GF-D8 (cell line): ENCODE measurements at places on chromosomes 1 and 21.

DNA sequence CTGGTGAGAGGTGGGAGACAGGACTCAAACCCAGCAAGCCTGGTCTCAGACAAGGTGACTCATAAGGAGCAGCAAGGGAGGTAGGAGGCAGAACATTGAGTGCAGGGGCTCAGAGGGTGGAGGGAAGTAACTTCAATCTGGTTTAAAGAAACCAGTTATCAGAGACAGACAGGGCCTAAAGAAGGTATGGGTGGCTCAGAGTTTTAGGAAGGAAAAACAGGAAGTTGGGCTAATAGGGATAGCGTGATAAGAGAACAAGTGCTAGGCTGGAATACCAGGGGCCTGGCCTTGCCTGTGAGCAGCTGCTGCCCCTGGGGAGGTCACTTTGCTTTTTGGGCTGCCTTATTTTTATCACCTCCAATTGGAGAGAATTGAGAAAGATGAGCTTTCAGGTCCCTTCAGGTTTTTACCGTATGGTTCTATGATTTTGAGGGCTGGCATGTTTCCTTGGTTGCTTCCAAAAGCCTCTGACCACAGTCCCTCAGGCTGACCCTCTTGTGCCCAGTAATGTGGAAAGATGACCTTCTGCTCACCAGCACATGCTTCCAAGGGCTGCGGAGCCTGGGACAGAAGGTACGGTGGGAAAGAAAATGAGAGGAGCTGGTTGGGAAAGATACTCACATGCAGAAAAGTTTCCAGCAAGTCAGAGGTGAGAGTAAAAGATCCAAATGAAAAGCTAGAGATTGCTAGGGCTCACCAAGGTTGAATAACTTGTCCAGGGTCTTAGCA, 77.0 kb downstream of the DDR2 start:
- no peak for DNase-seq

- peak; percentile 29 for DNase-seq
Observed at GRCh38 chr1:154327466-154328317, 2.4 kb downstream of the ATP8B2 start.

DNA sequence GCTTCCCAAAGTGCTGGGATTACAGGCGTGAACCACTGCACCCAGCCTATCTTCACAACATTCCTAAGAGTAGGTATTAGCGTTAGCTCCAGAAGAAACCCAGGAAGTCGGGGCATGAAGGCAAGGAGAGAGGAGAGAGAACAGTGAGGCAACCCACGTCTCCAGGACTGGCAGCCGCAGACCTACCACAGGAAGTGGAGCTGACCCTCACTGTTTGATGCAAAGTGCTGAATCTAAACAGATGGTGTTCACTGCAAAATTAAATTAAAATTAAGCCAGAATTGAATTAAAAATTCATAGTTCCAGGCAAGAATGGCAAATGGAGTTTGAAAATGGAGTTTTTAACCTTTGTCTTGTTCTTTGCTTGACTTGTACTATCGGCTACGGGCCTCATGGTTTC, 6.7 kb downstream of the ECE1 start:
- no peak for DNase-seq

DNA sequence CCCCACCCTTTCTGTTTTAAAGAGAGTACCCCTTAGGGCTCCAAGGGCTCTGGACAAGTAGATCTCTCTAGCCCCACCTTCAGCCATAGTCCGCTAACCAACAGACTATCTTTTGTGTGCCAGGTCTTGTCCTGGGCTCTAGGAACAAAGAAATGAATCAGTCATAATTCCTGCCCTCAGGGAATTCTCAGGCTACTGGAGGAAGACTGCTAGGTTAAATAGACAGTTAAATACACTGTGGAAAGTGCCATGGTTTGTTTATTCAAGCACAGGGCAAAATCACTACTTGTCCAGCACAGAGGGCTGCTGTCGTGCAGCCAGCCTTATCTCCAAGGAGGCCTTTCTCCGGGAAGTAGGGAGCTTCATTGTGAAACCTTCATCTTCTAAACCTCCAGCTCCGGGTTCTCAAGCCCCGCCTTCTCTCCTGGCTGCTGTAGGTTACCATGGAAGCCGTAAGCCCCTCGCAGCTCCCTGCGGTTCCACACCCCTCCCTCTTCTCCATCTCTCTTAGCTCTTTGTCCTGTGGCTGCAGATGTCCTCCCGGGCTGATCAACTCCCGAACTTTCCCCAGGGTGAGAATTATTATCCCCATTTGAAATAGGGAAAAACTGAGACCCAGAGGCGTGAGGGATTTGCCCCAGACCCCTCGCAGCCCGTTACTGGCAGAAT, 29.8 kb downstream of the SHISAL2A start:
- no peak for DNase-seq

- DNase-seq, result no peak
Observed at GRCh38 chr1:56920591-56921001, 45.2 kb downstream of the C8B start.

DNA sequence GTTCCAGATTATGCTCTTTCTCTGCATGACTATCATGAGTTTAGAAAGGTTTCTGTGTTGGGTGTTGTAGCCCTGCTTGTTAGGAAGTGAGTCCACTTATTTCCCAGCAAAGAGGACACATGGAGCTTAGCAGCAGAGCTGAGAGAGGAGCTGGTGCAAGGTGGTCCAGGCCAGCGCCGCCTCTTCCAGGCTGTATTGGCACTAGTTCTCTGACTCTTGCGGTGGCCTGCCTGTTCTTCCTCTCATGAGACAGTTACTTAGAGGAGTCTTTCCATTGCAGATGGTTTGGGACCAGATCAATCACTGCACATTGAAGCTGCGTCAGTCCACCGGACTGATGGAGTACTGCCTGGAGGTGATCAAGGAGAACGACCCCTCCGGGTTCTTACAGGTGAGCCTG, 38.0 kb downstream of the TRIM67 start:
- no peak for DNase-seq

DNA sequence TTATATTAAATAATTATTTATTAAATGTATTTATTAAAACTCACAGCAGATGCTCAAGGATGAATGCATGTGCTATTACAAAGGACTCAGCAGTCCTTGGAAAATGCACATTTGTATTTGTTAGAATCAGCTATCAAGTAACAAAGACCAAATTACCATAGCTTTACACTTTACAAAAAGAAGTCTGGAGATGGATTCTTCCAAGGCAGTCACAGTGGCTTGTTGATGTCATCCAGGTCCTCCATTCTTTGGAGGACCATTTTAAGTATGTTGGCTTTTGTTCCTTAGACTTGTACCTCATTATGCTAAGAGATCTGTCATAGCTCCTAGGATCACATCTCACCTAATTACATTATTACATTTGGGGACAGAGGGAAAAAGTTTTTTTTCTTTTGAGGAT, 63.4 kb downstream of the NTMT2 start:
- DNase-seq, result no peak

- no peak for DNase-seq
Observed at GRCh38 chr1:193406901-193407300, 220.5 kb upstream of the B3GALT2 start.

- peak; percentile 75 for DNase-seq
Observed at GRCh38 chr1:52403566-52404115, 582 bp downstream of the ORC1 start.

- DNase-seq, result no peak
Observed at GRCh38 chr1:118990513-118991152, 2.5 kb upstream of the TBX15 start.

- no peak for DNase-seq
Observed at GRCh38 chr1:95126846-95127245, 9.7 kb downstream of the TLCD4 start.

DNA sequence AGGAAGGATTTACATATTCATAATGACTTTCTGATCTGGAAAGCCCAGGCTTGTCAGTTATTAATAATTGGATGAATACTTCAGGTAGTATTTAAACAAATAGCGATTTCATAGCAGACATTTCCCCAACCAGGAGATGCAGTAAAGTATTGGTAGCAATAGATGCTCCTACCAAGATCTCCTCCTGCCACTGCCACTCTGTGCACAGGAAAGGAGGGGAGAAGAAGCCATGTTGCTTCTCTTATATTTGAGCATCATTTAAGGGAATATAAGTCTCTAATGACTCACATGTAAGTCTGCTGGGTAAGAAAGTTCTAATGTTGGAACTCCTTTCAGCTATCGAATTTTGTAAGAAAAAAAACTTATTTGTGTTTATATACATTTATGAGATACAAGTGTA, 420 bp upstream of the IFI16 start:
- DNase-seq, result no peak

- DNase-seq, result peak; percentile 17
Observed at GRCh38 chr1:28417441-28417922, 47.9 kb downstream of the PHACTR4 start.

DNA sequence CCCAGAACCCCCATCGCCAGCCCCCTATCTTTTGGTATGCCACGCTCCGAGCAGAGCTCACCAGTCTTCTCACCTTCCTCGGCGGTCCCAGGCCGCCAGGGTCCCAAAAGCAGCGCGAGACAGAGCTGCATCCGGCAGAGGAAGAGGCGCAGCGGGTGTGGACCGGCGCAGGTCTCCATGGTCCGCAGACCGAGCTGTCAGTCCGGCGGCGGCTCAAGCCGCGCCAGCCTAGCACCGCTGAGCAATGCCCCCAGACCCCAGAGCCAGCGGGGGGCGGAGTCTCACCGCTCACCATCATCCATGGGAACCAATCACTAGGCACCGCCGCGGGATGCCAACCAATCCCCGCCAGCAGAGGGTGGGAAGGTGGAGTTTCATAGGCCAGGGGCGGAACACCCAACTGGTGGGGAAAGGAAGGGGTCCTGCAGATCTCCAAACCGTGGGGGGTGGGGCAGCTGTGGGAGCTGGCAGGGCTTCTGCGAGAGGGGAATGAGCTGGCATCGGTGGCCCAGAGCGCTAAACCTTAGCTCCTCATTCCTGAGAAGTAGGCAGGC, at the start of gene EPHA10:
Gene EPHA10 (minus strand): TSS at position 233 of the 554 bp plus-strand sequence. CDS start 54 bp downstream, at position 179.
- DNase-seq, result no peak

DNA sequence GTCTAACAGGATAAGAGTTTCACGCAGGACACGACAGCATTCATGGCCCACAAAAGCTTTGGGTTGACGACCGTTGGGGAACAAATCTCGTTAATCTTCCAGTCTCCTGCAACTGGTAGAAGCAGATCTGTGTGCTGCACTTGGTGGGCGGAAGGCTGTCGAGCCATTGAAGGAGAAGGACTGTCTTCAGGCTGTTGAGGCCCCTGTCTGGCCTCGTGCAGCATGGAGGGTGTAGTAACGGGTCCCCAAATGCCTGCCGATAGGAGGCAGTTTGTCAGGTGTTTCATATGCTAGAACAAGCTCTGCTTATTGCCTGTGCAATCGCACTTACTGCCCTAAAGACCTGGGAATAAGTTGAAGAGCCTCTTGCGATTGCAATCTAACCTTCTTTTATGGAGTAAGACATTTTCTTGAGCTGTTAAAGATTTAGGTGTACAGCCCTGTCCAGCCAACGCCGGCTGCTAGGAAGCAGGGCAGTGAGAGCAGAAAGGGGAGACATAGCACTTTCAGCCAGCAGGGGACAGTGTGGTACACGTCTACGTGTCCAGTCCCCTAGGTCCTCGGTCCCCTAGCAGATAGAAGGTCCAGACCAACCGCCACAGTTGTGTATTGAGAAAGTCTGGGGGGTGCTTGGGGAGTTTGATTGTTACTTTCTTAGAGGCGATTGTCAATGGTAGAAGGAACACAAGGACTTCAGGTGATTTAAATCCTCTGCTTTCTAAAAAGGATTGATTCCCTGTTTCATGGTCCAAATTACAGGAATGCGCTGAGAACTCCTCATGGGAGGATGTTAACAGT, 102.3 kb upstream of the TMPRSS2 start:
- no peak for DNase-seq

DNA sequence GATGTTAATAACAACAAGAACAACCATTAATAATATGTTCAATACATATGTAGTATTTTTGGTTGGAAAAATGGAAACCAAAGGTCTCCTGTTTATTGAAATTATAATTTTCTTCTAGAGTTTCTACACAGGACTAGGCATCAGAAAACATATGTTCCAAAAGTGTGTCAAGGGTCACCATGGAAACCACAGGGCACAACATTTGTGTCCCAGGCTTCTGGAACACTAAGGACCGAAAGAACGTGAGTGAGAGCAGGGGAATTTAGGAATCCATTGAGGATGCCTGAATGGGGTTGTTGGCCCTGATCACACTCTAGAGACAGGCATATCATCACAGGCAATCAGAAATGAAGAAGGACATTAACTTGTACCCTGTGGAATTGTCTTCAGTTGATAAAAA, 7.5 kb upstream of the CDC14A start:
- no peak for DNase-seq

DNA sequence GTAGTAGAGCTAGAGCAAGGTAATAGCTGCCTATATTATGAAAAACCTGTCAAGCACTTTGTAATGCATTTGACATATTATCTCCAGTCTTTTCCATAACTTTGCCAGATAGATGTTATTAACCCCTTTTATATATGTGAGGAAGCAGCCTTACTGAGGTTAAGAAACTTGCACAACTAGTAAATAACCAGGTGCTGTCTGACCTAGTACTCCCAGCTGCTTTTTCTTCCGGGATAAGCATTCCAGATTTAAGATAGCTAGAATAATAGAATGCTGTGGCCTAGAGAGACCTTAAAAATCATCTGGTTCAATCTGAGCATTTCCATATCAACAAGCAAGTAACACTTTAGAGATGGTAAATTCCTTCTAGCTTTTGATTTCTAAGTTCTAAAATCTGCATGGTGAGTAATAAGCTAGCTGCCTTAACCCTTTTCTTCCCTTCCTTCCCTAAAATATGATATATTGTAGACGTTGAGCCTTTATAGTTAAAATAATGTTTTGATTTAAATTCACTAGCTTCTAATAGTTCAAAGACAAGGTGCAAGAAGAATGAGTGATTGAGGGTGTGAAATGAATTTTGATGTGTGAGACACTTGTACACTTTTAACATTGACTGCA, 1.8 kb downstream of the SH3GLB1 start:
- no peak for DNase-seq

DNA sequence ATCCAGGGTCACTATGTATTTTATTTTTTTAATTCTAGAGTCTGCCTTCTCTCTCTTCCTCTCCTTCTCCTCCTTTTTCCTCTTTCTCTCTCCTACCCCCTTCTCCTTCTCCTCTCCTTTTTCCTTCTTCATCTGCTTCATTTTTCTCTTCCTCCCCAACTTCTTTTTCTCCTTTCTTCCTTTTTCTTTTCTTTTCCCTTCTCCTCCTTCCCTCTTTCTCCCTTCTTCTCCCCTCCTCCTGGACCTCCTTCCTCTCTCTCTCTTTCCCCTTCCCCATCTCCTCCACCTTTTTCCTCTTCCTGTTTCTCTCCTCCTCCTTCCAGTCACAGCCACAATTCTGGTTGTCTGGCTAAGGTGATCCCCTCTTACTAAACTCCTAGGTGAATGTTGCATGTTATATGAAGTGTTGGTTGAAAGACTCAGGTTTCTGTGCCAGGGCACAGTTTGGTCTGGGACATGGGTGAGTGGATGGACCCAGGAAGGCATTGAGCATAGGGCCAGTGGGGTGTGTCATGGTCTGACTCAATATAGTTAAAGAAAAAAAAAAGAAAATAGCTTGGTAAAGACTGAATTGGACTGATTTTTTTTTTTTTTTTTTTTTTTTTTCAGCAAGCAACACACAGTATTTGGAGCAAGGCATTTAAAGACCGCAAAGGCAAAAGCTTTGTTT, 266.9 kb downstream of the TGFB2 start:
- DNase-seq, result no peak

GRCh38 chr1:241442686-241443085, 76.9 kb downstream of the FH start:
- no peak for DNase-seq
